ENCODE measurements at places on chromosomes 13 and 19. TPM values are rescaled to one million over a fixed set of nuclear protein-coding genes. Genes with fewer than 3 reads are reported as not detected.

The FAM124A gene
- total RNA-seq, result 2.9 TPM

The XAB2 gene
- 42.2 TPM for total RNA-seq

The PTPRH gene
- 6.9 TPM for total RNA-seq

The ZNF28 gene
- total RNA-seq, result 8.7 TPM

The SLAIN1 gene
- total RNA-seq, result not detected

The SIGLEC10 gene
- not detected for total RNA-seq

The NLRP11 gene
- total RNA-seq, result not detected

The BRCA2 gene
- 3.2 TPM for total RNA-seq
